ENCODE measurements at places on chromosomes 1 and 21.

DNA sequence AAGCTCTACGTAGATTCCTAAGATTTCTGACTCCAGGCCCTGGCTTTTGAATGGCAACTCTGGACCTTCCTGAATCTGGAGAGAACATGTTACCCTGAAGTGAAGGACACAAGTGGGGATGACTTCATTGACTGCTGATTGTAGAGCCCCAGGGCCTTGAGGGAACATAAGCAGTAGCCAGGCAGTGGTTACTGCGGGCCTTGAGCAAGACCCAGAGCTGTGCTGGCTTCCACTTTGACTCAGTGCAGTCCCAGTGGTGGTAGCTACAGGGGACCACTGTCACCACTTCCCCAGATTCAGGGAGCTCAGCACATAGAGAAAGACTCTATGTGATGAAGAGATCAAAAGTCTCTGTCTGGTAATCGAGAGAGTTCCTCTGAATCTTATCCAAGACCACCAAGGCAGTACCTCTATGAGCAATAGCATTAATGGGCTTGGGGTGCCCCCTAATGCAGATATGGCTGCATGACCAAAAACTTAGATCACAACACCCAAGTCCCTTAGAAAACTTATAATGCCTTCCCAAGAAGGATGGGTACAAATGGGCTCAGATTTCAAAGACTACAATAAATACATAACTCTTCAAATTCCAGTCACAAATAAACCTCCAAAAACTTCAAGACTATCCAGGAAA lies 1278.3 kb downstream of the AMY1C start:
- no peak for DNase-seq

GRCh38 chr1:109493805-109494539 lies at the start of gene CYB561D1:
Gene CYB561D1 (plus strand): TSS chr1:109494094. CDS start chr1:109494140, 46 bp downstream.
- peak; percentile 95 for DNase-seq

DNA sequence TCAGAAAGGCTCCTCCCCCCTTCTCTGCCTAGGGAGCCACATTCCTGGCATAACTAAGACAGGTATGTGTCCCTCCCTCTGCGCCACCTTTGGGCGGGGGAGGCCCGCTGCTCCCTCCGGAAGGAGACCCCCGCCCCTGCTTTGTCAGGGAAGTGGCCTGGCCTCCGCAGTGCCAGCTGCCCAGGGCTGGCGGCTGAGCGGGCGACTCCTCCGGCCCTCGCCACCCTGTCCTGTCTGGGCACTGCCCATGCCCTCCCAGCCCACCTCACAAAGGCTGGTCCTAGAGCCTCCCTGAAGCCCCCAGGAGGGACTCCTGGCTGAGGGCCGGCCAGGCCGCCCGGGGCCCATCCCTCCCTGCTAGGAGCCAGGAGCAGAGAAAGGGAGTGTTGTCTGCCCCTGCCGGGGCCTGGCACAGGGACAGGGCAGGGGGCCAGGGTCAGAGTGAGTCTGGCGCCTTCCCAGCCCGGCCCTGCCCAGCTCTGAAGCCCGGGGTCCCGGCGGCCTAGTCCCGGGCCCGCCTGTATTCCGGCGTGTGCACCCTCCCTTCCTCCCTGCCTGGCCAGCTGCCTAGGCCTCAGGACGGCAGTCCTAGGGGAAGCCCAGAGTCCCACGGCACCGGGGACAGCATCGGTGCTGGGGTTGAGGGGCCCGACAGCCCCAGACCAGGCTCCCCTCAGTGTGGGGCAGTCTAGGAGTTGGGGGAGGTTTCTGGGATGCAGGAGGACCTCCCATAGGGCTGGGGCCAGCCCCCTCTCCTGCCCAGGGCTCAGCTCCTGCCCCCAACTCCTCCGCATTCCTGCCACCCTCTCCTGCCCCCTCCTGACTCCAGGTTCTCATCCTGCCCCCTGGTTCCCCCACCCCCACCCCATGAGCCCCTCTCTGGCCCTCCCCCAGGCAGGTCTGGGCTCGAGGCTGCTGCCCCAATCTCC lies 5.1 kb downstream of the AGRN start:
- no peak for DNase-seq

GRCh38 chr1:39729842-39730241 lies 8.8 kb upstream of the PPIE start:
- DNase-seq = no peak

- no peak for DNase-seq
Observed at GRCh38 chr1:174031099-174031498, 8.9 kb upstream of the RC3H1 start.

GRCh38 chr1:32349211-32349708 lies 13.0 kb downstream of the FAM229A start:
- no peak for DNase-seq

GRCh38 chr1:159088546-159089183 lies 12.1 kb upstream of the AIM2 start:
- DNase-seq = no peak

DNA sequence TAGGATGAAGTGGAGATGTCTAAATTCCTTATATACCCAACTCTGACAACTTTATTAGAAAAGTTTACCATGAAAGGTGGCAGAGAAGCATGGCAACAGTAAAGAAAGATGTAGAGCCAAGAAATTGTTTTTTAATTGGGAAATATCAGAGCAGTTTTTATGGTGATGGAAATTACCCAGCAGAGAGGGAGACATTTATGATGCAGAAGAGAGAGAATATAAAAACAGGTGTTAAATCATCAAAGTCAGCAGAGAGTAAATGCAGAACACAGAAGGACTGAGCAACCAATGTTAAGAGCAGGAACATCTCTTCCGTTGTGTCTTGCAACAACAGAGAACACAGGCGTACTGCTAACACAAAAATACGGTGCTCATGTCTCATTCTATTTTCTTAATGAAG lies 28.2 kb downstream of the WARS2 start:
- no peak for DNase-seq

DNA sequence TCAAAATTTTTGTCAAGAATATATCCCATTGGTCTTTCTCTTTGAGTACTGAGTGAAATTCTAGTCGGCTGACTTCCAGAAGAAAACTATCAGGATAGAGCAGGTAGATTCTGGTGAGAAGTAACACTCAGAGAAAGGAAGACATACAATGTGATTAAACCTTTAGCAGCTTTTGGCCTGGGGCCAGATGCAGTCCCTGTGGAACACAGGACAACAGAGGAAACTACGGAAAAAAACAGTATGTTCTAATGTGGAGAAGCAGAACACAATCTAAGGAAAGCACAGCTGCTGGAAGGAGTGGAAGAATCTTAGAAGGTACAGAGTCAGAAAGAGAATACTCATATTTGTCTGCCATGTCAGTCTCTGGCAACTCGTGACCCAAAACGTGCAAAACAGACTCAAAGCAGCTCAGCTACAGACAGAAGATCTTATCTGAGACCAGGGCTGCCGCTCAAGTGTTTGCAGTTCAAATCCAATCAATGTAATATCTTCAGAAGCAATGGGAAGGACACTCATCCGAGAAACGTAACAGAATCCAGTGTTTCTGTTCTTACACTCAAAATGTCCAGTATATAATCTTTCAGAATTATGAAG lies 283.8 kb downstream of the MRPL39 start:
- DNase-seq = no peak

- no peak for DNase-seq
Observed at GRCh38 chr1:11280719-11281376, 7.8 kb downstream of the UBIAD1 start.

- DNase-seq = no peak
Observed at GRCh38 chr1:185961664-185962063, 227.5 kb downstream of the HMCN1 start.

- no peak for DNase-seq
Observed at GRCh38 chr1:110667776-110668175, 7.0 kb downstream of the KCNA3 start.

DNA sequence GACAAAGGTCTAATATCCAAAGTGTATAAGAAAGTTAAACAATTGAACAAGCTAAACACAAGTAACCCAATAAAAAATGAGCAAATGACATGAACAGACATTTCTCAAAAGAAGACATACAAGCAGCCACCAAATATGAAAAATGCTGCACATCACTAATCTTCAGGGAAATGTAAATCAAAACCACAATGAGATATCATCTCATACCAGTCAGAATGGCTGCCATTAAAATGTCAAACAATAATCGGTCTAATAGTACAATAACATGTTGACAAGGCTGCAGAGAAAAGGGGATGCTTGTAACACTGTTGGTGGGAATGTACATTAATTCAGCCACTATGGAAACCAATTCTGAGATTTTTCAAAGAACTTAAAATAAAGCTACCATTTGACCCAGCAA lies 264.1 kb downstream of the AKT3 start:
- no peak for DNase-seq

- no peak for DNase-seq
Observed at GRCh38 chr21:32728848-32729247, 1.0 kb upstream of the SYNJ1 start.

DNA sequence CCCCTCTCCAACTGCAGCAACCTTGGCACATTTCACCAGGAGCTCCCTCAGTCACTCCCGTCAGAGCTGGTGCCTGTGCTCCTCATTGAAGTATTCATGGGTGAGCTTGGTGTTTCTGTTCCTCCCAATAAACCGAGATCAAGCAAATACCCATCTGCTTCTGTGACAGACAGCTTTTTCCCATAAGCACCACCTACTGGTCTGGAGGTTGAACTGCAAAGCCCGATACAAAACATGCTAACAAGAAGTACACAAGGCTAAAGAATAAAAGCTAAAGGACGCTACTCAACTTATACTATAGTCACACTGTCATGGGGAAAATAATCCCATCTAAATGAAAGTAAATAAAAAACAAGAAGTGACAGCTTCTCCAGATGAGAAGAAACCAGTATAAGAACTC lies 111.9 kb upstream of the C21orf91 start:
- no peak for DNase-seq

- no peak for DNase-seq
Observed at GRCh38 chr1:196423612-196424011, 184.6 kb downstream of the KCNT2 start.

DNA sequence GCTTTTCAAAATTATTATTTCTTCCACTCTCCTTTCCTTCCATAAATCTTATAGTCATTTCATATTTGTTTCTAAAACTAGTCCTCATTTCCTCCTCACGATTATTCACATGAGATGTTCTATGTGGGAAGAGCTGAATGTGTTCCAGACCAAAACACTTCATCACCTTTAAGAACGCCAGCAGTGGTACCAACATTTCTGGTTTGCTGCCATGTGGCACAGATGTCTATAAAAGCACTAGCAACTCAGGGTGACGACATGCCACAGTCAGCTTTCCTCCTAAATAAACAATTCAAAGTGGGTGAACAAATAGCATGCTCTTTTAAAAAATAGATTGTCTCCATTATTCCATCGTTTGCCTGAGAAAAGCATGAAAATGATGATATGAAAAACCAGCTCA lies 1217.8 kb upstream of the ADGRL2 start:
- no peak for DNase-seq

GRCh38 chr1:159647616-159648015 lies 60.0 kb downstream of the APCS start:
- no peak for DNase-seq

- no peak for DNase-seq
Observed at GRCh38 chr1:51247022-51247421, 10.9 kb downstream of the RNF11 start.

DNA sequence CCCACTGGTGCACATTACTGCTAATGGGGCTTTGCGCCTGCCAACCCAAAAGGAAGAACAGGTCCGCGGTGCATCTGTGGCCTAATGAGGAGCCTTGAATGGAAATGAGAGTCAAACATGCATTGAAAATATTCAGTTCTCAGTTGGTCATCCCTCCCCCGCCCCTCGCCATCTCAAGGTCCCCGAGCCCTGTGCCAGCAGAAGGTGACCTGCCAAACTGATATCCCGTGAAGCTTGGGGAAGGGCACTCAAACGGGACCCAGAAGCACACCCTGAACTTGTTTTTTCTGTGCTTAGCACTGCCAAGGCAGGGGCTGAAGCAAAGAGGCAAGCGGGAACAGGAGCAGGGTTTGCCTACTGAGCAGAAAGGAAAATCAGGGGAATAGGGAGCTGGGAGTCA lies 67.9 kb upstream of the ZNF648 start:
- DNase-seq = no peak

GRCh38 chr1:1687846-1688245 lies 4.7 kb downstream of the SLC35E2B start:
- DNase-seq = no peak

- no peak for DNase-seq
Observed at GRCh38 chr1:22957066-22957465, 15.6 kb downstream of the LACTBL1 start.

DNA sequence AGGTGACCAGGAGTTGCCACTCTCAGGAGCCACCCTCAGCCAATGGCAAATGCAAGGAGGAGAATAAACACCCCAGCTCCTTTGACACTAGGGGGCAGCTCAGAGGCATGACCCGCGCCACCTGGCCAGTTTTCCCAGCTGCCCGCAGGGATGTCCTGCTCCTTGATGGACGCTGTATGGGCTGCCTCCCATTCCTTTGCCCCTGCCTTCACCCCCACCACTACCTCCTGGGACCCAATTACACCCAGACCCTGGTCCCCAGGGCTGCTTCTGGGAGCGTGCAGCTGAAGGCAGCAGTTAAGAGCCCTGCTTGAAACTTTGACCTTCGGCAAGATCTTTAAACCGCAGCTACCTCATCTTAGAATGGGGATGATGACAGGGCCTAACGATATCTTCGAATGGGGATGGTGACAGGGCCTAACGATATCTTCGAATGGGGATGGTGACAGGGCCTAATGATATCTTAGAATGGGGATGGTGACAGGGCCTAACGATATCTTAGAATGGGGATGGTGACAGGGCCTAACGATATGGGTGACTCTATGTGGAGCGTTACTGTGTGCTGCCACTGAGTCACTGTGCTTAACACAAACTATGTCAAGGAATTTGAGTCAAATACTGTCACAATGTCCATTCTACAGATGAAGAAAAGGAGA lies 163.0 kb upstream of the KAZN start:
- no peak for DNase-seq

DNA sequence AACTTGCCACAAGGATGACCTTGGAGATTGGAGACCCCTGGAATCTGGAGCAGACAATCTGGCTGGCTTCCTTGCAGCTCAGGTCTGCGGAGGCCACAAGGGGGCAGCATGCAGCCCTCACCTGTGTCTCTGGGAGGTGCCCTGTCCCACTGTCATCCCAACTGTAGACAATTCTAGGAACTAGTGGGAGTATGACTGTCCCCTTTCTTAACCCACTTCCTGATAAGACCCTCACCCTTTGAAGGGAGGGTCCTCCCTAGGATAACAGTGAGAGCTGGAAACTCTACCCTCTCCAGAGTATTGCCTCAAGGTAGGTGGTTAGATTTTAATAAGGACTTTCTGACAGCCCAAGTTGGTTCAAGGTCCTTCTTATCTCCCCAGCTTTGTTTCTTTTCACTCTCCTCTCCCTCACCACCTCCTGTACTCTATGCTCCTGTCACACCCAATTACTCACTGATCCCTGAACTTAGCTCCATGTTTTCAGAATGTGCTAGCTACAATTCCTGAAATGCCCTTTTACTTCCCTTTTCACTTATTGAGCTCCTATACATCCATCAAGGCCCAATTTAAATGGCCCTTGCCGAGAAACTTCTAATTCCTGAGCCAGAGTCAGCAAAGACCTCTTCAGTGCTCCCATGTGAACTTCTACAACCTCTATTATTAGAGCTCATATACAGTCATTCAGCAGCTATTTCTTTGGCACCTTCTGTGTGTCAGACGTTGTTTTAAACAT lies 9.2 kb upstream of the KCNQ4 start:
- DNase-seq = peak; percentile 68

GRCh38 chr1:241711326-241711725 lies 59.2 kb downstream of the WDR64 start:
- no peak for DNase-seq
